Activated T-helper 1 cell treated with anti-CD3 and anti-CD28 coated beads, Interleukin-2, amount 50 U/mL, for 16 hours (primary cell): ENCODE measurements at places on chromosomes 5 and 9.

DNA sequence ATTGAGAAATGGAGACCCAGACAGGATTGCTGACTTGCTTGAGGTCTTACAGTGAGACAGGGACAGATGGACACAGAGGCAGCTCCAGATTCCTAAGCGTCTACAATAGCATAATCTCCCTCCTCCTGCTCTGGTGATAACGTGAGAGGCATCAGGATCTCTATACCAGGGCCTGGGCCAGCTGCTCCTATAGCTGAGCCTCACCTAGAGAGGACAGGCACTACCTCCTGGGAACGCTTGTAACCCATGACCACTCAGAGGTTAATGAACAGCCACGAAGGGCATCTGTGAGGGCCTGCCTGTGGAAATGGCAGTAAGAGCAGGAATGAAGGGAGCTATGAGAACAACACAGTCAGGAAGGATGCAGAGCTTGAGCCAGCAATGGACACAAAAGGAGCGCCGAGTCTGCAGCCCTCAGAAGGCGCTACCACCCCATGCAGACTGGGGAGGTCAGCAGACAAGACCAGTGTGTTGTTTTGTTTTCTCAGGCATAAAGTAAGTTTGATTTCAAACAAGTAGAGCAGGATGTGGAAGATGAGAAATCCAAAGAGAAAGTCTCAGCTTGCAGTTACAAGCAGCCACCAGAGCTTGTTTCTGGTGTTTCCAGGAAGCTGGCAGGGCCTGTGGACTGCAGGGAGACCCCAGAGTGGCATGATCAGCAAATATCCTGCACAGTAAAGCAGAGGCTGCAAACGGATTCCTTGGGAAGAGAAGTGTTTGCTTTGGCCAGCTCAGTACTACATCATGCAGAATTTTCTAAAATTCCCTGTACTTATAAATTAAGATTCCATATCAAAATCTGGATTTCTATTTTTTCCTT is 17.4 kb downstream of the ANKS6 start:
- DNase-seq, result no peak

- no peak for DNase-seq
Measured at GRCh38 chr5:39025456-39025855, 48.7 kb downstream of the RICTOR start.

- DNase-seq, result no peak
Measured at GRCh38 chr5:23103566-23103965, 250.4 kb upstream of the CDH12 start.

DNA sequence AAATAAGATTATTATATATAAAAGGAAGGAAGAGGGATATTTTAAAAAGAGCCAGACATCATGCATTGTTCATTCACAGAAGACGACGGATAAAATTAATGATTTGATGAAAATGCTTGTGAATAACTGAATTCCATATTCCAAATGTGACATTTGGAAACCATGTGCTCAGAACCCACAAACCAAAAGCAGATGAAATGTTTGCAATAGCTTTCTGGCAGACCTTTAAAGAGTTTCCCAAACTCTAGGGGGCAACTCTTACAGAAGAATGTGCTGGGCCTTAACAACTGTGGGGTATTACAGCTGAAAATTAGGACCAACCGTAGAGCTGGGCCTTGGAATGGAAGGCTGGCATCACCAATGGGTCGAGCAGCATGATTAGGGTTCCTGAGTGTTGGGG is 471.0 kb downstream of the EFNA5 start:
- no peak for DNase-seq

DNA sequence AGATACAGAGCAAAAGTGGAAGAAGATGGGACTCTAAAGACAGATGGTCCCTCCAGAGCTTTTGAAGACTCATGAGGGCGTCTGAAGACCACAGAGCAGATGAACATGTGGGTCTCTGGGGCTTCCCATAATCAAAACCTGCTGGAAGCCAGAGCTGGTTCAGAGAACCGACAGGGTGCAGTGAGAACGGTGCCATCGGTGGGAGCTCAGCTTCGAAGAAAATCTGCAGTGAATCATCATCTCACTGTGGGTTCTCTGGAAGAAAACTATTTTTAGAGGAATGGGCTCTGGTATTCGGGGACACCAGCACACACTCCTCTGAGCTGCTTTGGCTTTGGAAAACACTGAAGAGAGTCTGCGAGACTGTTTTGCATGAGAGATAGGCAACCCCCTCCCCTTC is 222.4 kb upstream of the PANK3 start:
- DNase-seq, result no peak

DNA sequence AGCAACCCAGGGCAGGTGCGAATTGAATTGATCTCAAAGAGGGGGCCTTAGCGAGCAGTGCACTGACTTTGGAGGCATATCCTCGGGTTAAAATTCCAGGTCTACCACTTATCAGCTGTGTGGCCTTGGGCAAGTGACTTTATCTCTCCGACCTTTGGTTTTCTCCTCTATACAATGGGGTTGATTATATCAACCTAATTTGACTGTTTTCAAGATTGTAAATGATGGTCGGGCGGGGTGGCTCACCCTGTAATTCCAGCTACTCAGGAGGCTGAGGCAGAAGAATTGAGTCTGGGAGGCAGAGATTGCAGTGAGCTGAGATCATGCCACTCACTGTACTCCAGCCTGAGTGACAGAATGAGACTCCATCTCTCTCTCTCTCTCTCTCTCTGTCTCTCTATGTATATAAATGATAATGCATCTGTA is 18.7 kb downstream of the SPRY4 start:
- no peak for DNase-seq

GRCh38 chr9:36037549-36038122 is 923 bp downstream of the RECK start:
- DNase-seq, result no peak

DNA sequence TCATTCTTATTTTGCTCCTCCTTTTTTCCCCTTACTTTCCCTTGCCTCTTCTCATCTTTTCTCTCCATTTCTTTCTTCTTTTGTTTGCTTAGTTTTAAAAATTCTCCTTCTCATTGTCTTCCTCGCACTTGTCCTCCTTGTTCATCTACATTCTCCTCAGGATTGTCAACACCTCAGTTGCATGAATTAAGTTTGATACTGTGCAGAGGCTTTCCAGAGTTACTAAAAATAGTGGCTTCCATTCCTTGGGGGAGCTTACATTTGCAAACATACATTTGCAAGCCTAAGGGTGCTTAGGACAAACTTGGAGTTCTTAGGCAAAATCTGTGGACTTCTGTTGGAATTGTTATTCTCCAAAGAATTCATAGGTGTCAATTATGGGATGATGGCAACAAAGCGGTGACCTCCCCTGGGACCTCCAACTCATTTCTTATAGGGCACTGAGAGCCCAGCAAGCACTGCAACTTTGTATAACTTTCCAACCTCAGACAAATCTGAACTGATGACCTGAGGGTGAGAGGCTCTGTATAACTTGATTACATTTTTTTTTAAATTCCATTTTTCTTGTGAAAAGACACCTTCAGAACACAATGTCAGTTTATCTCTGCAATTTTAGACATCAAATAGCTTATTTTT is 371.4 kb downstream of the TMEM38B start:
- DNase-seq, result no peak

DNA sequence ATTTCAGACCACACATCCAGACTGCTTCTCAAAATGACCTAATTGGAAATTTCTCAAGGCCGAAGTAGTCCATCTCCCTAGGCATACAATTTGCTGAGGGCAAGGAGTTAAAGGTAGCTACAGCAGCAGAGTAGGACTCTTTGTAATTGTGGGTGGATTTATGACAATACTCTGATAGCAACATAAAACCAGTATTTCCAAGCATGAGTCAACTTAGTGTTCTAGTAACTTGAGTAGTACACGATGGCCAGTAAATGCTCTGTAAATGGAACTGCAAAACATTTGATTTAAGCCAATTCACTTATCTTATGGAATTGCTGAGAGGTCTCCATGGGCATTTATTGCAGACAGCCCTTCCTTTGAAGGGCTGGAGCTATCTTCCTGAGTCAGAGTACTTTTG is 352.2 kb downstream of the PLK2 start:
- no peak for DNase-seq

GRCh38 chr5:107544476-107544875 is 126.3 kb downstream of the EFNA5 start:
- DNase-seq, result no peak

GRCh38 chr5:64700765-64701164 is 10.5 kb downstream of the SHISAL2B start:
- DNase-seq, result no peak

GRCh38 chr9:107706701-107707427 is 217.3 kb upstream of the KLF4 start:
- DNase-seq, result no peak

DNA sequence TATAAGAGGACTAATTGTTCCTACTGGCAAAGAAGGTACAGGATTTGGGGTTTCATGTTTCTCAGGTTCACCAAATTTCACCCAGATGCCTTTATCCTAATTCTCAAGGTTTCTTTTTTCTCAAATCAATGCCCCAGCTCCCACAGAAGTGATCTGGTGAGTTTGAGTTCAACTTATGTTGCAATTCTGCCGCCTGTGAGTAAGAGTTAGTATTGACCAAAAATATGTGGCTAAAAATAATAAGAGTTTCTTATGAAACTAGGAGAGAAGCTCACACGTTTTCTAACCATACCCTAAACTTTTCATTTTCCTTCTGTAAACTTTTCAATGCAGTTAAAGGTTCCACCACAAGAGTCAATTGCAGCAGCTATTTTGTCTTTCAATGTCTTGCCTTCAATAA is 15.1 kb downstream of the SLCO6A1 start:
- no peak for DNase-seq

- no peak for DNase-seq
Measured at GRCh38 chr9:22354699-22355384, 91.8 kb upstream of the DMRTA1 start.

DNA sequence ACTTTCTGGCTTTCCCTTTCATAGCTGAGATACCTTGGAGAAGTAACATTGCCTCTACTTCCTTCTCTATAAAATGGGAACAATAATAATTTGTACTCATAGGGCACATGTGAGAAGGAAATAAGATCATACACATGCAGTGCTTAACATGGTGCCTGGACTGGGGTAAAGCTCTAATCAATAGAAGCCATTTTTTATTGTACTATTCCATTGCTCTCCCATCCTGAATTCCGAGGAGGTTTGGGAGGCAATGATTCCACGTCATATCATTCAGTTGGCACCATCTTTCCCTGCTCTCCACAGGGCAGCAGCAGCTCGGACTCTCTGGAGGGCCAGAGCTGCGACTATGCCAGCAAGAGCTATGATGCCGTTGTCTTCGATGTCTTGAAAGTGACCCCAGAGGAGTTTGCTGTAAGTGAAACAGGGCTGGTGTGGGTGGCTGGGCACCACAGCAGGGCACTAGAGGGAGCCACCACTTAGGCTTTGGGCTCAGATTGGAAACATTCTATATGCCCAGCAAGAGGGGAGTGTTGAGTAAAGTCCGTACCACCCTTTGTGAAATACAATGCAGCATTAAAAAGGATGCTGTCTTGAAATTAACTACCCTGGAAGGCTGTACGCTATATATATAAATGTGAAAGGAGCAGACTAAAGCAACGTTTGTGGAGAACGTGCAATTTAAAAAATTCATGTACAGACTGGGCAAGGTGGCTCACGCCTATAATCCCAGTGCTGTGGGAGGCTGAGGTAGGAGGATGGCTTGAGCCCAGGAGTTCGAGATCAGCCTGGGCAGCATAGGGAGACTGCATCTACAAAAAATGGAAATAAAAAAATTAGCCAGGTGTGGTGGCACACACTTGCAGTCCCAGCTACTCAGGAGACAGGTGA is 51.2 kb downstream of the RALGPS1 start:
- no peak for DNase-seq

- DNase-seq, result no peak
Measured at GRCh38 chr5:19795218-19795617, 192.8 kb downstream of the CDH18 start.

DNA sequence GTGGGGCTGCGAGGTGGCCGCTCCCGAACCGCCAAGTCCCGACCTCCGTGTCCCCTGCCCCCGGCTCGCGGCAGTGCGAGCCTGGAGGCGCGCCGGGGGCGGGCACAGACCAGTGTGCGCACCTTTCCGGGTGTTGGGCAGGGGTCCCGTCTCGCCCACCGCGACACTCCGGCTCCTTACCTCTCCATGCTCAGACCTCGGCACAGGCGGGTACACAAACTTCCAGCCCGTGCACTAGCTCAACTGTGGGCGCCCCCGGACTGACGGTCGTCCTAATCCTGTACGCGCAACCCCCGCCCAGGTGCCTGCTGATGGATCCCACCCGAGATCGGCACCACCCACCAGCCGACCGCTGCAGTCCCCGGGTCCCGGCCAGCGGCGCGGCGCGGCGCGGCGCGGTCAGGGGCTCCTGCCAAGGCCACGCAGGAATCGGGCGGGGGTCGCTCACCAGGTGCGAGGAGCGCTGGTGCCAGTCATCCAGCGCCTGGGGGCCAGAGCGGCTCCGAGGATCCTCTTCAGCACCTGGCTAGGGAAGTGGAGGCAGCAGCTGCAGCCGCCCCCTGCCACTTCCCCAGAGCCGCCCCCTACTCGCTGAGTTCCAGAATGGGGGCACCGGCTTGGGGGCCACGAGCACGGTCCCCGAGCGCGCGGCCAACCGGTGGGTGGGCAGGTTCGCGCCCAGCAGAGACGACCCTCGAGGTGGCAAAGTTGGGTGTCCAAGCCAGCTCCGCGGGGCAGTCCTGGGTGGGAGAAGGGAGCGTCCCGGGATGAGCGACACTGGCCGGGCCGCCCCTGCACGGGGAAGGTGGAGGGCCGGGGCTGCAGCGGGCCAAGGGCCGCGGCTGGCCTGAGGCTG is 511 bp downstream of the SEMA5A start:
- DNase-seq, result no peak

DNA sequence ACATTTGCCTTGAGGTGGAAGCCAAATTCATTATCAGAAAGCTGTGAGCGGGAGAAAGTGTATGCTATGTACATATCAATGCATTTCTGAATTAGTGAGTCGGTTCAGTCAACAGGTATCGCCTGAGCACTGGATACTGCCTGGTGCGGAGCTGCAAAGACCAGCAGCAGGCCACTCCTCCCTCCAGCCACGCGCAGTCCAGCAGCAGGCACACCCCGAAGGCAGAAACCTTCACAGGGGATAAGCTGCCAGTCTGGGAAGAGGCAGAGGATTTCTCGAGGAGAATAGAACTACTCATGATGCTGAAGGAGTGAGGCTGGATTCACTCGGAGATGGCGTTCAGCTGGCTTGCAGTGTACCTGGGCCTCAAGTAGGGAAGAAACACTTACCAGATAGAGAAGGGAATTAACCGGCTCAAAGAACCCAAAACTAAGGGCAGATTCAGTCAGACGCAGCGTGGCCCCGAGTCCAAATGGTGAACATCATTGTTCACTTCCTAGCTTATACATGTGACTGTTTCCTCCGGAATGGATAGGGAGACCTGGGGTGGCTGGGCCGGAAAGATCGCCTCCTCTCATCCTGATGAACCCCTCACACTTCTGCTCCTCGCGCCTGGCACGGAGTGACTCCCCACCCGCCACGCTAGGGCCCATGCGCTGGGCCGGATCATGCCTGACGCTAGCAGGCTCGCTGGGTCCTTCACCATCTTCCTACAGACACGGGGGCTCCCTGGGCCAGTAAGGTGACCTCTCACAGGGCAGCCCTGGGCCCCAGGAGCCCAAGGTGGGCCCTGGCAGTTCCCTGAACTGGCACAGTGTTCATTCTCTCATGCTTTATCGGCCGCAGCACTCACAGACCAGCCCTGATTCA is 78.1 kb upstream of the SPATA31C2 start:
- no peak for DNase-seq

- DNase-seq, result no peak
Measured at GRCh38 chr9:122053064-122053463, 40.0 kb downstream of the TTLL11 start.

GRCh38 chr9:133258061-133259015 is 16.7 kb downstream of the ABO start:
- DNase-seq, result no peak

- DNase-seq, result no peak
Measured at GRCh38 chr5:82312373-82312856, 34.3 kb upstream of the RPS23 start.

GRCh38 chr5:96661855-96662724 is at the start of gene CAST:
TSS of gene CAST (plus strand) at chr5:96662376. CDS start at chr5:96662423, 47 bp downstream.
- peak; percentile 68 for DNase-seq
